ENCODE measurements at places on chromosomes 13 and 19.

DNA sequence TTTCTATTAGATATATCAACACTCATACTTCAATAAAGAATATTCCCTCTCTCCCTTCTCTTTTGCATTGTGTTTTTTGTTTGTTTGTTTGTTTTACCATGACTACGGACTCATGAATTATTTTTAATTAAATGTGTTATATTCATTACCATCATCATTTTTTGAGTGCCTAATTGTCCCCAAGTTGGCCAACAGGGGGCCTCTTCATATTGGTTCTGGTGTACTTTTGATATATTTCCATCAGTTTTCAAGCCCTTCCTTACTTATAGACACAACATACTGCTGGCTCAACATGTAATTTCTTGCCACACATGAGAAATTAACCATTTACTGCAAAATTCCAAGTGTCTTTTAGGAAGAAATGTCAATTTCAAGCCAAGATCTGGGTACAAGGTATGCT is 54.5 kb upstream of the GPC6 start:
- DNase-seq, result no peak

DNA sequence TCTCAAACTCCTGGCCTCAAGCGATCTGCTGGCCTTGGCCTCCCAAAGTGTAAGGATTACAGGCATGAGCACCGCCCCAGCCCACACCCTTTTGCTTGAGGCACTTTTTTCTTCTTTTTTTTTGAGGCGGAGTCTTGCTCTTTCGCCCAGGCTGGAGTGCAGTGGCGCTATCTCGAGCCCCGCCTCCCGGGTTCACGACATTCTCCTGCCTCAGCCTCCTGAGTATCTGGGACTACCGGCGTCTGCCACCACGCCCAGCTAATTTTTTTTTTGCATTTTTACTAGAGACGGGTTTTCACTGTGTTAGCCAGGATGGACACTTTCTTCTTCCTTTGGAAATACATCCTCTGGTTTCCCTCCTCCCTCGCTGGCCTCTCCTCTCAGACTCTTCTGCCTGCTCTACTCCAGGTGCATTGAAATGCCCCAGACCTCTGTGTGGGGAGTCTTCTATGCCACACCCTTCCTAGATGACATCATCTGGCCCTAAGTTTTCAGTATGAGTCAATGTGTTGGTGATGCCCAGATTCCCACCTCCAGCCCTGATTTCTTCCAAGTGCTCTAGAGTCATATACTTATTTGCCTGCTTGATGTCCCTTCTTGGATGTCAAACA is 20.7 kb upstream of the TPT1 start:
- DNase-seq, result no peak

- DNase-seq, result no peak
Observed at GRCh38 chr19:11164879-11165406, 9.4 kb upstream of the SPC24 start.

DNA sequence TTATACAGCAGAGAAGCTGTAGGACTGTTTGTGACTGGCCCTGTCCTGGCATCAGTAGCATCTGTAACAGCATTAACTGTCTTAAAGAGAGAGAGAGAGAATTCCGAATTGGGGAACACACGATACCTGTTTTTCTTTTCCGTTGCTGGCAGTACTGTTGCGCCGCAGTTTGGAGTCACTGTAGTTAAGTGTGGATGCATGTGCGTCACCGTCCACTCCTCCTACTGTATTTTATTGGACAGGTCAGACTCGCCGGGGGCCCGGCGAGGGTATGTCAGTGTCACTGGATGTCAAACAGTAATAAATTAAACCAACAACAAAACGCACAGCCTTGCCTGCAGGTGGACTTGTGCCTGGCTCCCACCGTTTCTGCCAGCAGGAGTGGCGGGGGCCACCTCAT is 27.3 kb upstream of the LDLR start:
- no peak for DNase-seq

- no peak for DNase-seq
Observed at GRCh38 chr13:50678464-50679162, 164.9 kb downstream of the DLEU7 start.

- DNase-seq, result no peak
Observed at GRCh38 chr19:54482889-54483288, 9.8 kb upstream of the CDC42EP5 start.

DNA sequence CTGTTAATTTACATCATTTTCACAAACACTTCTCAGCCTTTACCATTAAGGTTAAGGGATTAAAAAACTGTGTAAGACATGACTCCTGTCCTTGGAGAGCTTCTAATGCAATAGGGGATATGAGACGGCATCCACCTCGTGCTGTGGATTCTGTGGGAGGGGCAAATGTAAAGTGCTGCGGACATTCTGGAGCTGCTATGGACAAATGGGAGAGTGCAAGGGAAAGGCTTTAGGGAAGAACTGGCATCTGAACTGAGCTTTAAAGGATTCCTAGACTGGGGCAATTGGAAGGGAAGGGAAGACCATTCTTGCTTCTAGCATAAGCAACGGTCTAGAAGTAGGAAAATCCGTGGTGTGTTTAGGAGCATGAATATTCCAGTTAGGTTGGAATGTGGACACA is 31.4 kb downstream of the CDADC1 start:
- DNase-seq, result no peak

GRCh38 chr19:48330012-48330681 is 4.8 kb downstream of the EMP3 start:
- peak; percentile 73 for DNase-seq

- DNase-seq, result no peak
Observed at GRCh38 chr19:17761148-17761547, 9.9 kb downstream of the FCHO1 start.

DNA sequence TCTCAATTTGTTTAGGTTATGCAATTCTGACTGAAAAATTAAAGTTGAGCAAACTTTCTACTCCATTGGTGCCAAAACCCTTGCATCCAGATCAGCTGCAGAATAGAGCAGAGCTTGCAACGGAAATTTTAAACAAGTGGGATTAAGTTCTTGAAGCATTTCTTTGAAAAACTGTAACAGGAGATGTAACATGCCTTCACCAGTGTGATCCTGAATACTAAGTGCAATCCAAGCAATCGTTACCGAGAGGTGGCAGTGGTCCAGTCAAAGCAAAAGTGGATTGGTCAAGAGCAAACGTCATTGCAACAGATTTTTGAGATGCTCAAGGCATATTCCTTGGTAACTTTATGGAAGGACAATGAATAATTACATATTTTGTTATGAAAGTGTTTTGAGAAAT is 841.1 kb upstream of the SLITRK5 start:
- no peak for DNase-seq

GRCh38 chr19:2661615-2662014 is 40.9 kb downstream of the GNG7 start:
- no peak for DNase-seq

DNA sequence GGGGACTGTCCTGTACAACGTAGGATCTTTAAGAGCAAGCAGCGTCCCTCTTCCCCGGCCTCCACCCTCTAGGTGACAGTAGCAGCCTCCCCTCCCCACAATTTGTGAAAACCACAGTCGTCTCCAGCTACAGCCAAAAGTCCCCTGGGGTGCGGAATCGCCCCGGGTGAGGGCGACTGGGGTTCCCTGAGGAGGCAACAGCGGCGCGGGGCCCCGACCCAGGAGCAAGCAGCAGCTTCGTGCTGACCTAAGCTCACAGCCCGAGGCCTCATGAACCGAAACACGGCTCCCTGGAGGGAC is 322 bp downstream of the ZNF558 start:
- peak; percentile 1 for DNase-seq

GRCh38 chr19:49830766-49831165 is 12.7 kb downstream of the MED25 start:
- DNase-seq, result no peak

DNA sequence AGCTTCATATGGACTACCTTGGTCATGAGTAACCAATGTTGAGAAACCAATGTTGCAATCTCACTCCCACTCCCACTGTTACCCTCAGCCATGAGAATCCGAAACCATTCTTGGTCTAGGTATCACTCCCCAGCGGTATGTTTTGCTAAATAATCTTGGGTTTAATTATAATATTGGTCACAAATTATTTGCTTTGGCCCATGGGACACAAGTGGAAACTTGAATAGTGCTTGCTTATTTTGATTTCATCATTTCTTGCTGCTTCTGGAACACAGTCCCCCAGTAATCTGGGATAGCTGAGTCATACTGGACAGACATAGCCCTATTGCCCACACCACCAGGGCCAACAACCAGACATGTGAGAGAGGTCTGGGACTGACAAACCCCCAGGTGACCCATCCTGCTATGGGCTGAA is 171.6 kb upstream of the IPO5 start:
- no peak for DNase-seq

GRCh38 chr19:42420055-42420544 is 7.1 kb downstream of the LIPE start:
- peak; percentile 61 for DNase-seq

- DNase-seq, result peak; percentile 75
Observed at GRCh38 chr19:6218491-6219146, 61.2 kb downstream of the MLLT1 start.

GRCh38 chr13:73096173-73096572 is 37.4 kb downstream of the KLF5 start:
- no peak for DNase-seq

DNA sequence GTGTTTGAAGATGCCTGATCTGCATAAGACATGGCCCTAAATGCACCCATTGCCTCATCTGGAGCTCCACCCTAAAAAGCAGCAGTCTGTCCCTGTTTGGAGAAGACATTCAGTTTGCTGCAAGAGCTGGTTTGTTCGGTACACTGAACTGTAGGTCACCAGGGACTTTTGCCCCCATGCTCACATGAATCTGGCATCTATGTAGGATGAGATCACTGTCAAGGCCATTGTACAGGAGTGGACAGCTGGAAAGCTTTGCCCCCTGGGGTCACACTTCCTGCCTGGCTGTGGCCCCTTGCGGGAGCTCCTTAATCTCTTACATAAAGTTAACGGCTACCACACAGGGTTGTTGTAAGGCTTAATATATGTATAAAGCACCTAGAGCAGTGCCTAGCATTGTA is 73.0 kb downstream of the IPO5 start:
- no peak for DNase-seq

DNA sequence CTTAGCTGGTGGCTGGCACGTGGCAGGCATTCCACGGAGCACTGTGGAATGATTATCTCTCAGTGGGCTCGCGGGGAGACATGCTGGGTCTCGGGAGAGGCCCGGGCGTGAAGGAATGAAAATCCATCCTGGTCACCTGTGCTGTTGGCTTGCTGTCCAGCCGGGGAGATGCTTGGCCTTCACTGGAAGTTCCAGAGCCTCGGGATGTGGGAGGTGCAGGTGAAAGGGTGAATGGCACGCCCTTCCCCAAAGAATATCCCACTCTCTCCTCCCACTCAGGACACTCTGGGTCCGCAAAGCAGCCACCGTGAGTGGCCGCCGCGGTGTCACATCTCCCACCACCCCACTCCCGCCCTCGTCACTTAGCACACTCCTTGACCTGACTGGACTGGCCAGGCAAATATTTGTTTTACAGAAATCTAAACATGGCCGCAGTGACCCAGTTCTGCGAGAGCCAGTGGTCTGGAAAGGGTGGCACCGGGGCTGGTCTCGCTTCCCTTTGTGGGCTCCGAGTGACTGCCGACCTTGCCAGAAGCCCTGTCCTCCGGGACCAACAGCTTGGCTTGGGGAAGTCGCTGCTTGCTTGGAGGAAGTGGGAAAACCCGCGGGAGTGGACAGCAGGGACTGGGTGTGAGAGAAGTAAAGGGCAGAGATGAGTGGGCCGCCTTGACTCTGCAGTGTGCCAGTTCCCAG is 8.0 kb downstream of the DPP9 start:
- no peak for DNase-seq

DNA sequence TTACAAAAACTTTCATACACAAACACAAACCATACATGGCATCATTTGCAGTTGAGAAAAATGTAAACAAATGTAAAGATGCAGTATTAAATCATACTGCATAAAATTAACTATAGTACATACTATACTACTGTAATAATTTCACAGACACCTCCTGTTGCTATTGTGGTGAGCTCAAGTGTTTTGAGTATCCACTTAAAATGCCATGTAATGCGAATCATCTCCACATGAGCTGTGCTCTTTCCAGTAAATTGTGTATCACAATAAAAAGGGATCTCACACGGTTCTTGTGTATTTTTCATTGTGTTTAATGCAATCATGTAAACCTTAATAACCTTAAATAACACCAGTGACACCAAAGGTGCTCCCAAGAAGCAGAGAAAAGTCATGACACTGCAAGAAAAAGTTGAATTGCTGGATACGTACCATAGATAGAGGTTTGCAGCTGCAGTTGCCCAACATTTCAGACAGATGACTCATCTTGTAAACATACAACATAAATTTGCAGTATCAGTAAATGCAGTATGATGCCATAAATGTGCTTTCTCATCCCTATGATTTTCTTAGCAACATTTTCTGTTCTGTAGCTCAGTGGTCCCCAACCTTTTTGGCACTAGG is 166.6 kb downstream of the RAP2A start:
- DNase-seq, result no peak

DNA sequence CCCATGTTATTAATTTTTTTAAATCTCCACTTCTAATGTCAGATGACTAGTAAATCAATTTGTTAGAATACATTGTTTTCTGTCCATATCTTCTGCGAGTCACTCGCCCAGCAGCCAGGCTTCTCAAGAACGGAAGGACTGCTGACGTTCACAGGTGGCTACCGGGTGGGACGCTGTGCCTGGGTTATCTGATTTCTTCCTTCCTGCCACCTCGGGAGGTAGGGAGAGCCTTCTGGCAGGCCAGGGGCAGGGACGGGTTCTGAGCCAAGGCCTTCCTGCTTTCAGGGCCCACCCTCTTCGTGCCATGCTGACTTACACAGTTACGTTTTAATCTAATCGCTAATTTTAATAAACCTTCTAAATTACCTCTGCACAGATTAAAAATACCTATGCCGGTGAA is 7.9 kb upstream of the C1QTNF9 start:
- DNase-seq, result no peak

- no peak for DNase-seq
Observed at GRCh38 chr19:53333066-53333462, 485 bp upstream of the ZNF845 start.

DNA sequence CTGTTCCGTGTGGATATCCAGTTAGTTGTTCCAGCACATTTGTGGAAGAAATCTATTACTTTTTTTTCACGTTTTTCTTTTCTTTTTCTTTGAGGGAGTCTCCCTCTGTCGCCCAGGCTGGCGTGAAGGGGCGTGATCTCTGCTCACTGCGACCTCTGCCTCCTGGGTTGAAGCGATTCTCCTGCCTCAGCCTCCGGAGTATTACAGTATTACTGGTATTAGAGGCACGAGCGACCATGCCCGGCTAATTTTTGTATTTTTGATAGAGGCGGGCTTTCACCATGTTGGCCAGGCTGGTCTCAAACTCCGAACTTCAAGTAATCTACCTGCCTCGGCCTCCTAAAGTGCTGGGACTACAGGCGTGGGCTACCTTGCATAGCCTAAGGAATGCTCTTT is 43.6 kb downstream of the ZNF611 start:
- no peak for DNase-seq

DNA sequence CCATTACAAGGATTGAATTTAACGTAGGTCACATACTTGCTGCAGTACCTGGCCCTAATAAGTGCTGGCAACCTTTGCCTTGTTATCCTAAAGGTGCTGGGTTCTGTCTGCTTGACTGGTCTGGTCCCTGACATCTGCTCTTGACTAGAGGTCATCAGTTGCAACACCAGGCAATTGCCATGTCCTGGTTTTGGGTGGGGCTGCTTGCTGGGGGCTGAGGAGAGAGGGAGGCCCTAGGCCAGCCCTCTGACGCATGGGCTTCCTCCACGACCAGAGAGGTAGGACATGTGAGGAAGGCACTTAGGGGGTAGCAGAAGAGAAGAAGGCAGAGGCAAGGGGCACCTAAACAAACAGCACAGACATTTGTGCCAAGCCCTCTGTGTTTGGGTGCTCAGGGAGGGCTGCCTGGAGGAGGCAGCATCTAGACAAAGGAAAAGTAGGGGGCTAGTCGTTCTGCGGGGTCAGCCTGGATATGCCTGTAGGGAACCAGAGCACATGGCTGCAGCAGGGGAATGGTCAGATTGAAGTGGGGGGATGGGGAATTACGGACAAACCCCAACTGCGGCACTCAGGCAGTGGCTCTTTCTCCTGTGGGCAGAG is 21.7 kb downstream of the VSTM2B start:
- DNase-seq, result no peak
